Stimulated activated CD4-positive, alpha-beta T cell treated with anti-CD3 and anti-CD28 coated beads, Interleukin-2, amount 100 ng/mL, for 48 hours (primary cell): ENCODE measurements at places on chromosomes 5 and 9.

- DNase-seq = no peak
Observed at GRCh38 chr5:57736716-57737115, 254.1 kb upstream of the ACTBL2 start.

DNA sequence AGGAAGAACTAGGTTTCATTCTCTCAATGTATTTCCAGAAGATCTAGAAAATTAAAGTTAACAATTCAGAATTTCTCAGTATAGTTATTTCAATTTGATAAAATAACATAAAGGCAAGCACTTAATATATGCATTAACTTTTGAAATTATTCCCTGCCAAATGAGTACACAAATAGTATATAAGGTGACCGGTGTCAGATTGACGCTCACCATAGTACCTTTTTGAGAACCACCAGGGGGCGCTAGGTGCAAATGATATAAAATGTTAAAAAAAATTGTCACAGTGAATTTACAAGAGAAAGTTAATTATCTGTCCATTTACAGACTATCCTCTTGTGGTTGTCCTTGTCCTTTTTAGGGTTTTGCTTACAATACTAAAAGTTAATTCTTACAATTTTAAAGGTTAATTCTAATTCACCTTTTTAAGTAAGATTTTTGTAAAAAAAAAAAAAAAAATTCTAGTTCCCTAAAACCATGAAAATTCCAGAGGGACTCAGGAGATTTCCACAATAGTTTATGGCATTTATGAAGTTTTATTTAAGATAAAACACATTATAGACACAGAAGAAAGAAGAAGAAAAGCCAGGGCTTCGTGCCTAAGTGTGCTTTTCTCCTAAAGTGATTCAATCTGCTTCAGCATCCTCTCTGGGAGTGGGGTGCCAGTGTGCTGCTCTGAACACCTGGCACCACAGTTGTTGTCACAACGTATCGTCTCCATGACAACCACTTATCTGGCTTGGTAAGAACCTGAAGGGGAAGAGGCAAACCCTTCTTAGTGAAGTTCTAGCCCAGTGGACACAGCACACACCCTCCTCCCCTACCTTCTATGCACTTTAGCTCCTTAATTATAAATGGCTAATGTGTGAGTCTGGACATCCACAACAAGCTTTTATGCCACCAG lies 1.7 kb downstream of the ADAMTS16 start:
- DNase-seq = peak; percentile 53

DNA sequence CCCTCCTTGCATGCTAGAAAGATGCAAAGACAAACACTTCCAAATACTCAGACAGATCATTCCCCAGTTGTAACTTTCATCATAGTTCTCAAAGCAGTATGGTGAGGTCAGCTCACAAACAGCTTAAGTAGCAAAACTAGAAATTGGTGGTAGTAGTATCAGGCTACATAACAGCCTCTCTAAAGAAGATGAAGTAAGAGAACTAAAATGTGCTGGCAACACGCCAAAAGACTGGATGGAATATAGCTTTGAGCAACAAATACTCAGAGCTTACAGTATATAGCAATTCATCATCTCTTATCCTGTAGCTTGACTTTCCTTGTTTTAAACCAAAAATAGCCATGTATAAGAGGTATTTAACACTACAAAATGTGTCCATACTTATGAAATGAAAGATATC lies 7.5 kb downstream of the PFDN1 start:
- peak; percentile 7 for DNase-seq

DNA sequence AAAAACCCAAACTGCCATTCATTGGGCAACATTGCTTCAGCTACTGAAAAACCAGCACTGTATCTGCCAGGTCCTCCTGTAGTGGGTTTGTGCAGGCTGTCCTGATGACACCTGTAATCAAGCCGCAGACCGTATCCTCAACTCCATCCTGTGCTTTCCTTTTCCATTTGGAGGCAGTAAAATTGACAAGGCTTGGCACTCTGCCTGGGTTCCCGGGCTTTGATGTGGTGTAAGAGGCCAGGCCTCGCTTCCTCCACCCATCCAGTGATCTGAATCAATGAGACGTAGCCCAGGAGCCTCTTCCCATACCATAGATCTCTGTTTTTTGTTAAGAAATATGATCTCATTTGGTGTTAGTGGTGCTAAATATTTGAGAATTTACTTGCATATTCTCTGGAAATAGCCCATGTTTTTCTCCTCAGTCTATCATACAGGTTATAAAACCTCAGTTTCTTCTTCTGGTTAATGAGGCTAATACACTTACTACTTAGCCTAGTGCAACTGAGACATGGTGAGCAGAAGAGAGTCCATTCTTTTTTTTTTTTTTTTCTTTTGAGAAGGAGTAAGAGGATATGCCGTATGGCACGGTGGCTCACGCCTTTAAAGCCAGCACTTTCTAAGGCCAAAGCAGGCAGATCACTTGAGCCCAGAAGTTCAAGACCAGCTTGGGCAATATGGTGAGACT lies 34.8 kb downstream of the LSM11 start:
- no peak for DNase-seq

GRCh38 chr9:118446943-118447639 lies 742.9 kb downstream of the TLR4 start:
- no peak for DNase-seq

DNA sequence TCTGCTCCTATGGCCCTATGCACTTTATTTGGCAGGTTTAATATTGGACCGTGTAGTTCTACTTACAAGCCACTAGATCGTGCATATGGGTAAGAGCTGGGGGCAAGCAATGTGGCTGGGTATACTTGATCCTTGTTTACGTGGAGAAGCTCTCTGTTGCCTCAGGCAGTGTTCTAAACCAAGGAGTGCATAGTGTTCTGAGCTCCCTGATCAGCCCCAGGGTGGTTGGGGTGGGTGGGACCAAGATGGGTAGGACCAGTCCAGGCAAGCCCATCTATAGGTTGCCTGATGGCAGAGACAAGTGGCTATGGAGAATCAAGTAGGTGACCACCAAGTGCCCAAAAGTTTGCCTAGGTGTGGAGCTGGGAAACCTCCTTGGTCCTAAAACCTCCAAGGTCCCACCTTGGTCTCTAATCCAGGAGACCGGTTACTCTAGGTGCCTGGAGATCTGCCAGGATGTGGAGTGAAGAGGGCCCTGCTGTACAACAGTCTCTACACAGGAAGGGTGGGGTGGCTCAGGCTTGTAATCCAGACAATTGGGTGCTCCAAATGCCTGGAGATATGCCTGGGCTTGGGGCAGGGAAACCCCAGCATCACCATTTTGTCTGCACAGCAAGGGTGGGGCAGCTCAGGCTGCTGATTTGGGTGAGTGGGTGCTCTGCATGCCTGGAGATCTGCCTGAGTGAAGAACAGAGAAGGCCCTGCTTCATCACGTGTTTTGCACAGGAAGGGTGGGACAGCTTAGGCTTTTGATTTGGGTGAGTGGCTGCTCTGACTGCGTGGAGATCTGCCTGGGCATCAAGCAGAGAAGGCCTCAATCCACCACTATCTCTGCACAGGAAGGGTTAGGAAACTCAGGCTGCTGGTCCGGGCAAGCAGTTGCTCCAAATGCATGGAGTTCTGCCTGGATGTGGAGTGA lies 659.8 kb downstream of the TLE4 start:
- DNase-seq = no peak

DNA sequence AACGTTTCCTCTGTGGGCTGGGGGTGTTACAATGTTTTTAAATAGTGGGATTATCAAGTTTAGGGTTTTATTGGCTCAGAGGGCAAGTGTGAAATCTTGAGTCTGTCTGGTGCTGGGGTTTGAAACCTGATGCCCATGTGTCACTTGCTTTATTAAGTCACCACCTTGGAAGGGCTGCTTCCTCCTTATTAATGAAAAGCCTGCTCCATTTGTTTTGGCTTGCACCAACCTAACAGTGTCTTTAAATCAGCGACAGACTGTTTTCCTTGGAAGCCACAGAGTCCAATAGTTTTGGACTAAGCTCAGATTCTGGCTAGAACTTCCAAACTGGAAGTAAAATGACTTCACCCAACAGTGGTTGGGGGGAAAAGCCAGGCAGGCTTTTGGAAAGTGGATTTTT lies 10.7 kb upstream of the PALM2AKAP2 start:
- no peak for DNase-seq

- no peak for DNase-seq
Observed at GRCh38 chr9:34651321-34651720, 664 bp upstream of the IL11RA start.

DNA sequence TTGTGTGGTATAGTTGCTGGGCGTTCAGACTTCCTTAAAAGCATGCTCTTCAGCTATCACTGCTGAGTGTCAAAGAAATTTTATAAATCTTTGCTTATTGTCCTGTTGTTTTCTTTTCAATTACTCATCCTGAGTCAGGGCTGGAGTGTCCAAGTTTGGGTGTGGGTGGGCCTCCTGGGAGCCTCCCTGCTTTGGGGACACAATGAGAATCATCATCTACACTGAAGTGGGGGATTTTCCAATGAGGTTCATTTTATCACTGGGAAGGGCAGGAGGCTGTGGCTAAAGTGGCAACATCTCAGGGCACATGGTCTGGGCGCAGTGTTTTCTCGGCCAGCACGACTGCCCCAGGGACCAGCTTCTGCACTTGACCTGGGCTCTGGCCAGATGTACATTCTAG lies 19.5 kb downstream of the GFPT2 start:
- DNase-seq = no peak

DNA sequence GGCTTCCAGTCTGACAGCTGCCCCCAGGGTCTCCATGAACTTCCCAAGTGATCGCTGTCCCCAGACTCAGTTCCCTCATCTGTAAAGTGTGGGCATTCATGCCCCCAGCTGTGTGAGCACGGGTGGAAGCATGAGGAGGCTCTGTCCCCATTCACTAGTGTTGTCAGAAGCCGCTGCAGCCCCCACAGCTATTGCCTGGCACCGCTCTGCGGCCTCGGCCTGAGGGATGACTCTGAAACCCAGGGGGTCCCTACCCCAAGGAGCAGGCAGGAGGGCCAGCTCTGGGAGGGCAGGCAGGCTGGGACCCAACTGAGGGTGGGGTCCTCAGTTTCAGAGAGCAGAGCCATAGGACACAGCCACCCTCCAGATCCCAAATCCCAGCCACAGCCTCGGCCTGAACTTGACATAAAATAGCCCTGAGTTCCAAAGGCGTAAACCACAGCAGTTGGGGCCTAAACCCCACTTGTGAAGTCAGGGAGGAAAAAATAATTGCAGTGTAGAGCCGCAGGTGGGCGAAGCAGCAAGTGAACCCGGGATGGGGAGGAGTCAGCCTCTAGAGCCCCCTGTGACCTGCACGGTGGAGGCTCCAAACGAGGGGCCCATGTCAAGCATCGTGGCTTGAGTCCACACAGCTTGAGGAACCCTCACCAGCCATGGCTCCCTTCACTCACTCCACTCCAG lies 66.0 kb upstream of the ADAMTS2 start:
- DNase-seq = no peak

- DNase-seq = no peak
Observed at GRCh38 chr5:86686046-86686445, 68.3 kb downstream of the COX7C start.

DNA sequence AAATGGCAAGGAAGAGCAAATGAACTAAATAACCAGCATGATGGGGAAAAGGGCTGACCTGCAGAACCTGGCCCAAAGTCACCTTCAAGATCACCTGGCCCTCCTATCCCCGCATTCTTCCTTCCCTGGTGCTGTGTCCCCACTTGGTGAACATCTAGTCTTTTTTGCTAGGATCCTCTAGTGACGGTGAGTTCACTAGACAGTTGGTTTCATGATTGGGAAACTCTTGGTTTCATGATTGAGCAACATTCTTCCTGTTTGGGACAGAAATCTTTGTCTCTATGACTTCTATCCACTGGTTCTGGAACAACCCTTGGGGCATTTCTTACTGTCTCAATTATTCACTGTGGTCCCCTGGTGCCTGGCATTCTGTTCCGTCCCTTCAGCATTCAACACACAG lies 50.2 kb upstream of the DAB2IP start:
- DNase-seq = no peak

DNA sequence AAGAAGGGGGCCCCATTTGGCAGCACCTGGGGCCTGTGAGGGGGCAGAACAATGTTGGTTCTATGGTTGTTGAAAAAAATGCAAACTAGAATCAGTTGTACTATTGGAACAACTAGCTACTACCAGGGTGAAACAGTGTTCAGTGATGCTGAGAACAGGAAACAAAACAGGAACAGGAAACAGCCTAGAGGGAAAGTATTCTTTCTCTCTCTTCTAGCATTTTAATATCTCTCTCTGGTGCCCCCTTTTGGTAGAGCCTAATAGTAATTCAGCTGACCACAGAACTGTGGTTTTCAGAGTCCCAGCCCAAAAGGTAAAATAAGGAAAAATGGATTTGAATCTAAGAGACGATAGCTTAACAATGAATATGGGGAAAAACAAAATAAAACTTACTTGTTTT lies 138.0 kb upstream of the KCNN2 start:
- DNase-seq = no peak

- no peak for DNase-seq
Observed at GRCh38 chr5:35302544-35302943, 72.3 kb upstream of the PRLR start.

DNA sequence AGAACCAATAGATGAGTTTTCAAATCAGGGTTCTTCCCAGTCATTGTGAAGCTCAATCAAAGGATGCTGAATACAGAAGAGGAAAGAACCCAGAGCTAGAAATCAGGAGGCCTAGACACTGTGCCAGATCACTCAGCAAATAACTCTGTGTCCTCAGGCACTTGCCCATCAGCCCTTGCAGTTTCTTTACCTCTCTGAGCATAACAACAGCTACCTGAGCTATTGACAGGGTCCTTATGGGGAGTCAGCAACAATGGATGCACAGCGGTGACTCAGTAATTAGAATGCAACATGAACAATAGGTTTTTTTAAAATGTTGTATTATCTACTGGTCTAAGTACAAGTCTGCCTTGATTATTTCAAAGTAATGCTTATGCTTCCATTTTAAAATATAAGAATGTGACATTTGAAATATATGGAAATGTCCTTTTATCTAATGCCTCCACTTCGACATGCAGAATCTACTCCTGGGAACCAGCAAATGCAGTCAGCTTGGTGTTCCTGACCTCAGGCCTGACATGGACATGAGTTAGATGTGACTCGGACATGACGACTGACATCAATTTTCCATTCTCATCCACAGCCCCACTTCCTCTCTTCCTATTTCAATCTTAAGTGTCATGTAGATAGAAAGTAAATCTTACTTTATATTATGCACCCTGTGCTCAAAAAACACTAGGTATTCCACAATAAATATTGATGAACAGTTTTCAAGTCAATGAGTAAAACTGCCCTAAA lies 155.0 kb downstream of the TLE1 start:
- DNase-seq = no peak

DNA sequence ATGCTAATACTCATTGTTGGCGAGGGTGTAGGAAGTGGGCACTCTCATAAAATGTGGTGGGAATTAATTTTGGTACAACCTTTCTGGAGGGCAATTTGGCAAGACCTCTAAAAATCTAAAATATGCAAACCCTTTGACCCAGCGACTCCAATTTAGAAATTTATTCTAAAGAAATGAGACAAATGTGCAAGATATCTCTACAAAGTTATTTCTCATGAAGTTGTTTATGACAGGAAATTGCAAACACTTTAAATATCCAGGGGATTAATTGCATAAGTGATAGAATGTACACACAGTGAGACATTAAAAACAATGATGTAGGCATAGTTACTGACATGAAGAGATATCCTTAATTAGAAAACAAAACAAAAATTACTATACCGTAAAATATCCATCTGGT lies 246.3 kb upstream of the MAP3K1 start:
- DNase-seq = no peak

GRCh38 chr5:174272671-174273070 lies 227.2 kb downstream of the NSG2 start:
- no peak for DNase-seq
